Panc1 (cell line): ENCODE measurements at places on chromosomes 1 and 21. TPM values are rescaled to one million over a fixed set of nuclear protein-coding genes. Genes with fewer than 3 reads are reported as not detected.

DNA sequence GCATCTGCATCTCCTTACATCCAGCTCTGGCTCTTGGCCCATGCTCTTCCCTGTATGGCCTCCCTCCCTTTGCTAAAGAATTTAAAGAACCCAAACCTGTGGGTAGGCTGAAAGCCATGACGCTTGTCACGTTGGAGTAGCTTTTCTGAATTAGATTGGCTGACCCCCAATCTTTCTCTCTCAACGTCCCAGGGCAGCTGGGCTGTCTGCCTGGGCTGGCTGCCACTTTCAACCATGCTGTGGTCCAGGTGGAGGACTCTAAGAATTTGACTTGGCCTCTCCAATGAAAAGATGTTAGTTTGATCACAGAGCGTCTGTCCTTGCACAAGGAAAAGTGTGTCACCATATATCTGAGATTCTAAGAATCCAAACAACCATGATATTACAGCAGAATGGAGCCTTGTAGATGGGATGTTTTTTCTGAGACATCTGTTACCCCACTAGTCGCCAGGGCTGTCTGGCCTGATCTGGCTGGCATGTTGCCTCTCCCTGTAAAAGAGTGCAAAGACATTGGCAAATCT lies 6.5 kb upstream of the IGSF3 start:
- no peak for DNase-seq
- no peaks in the 10 kb centered on the region for H3K27me3 ChIP-seq
- no peaks in the 10 kb centered on the region for H3K4me1 ChIP-seq
- H3K27ac ChIP-seq, result no peak overlapping the region
- H3K36me3 ChIP-seq, result no peaks in the 10 kb centered on the region

DNA sequence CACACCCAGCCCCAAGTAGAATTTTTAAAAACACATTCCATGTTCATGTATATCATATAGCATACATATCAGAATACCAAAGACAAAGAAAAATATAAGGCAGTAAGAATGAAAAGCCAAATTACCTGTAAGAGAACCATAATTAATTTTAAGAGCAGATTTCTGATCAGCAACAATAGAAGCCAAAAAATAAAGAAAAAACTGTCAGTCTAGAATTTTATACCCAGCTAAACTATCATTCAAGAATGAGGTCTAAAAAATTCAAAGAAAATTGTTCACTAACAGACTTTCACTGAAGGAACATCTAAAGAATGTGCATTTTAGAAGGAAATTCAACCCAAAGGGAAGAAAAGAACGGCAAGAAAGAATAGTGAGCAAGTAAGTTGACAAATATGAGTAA lies 10.6 kb upstream of the FUCA1 start:
- no peaks in the 10 kb centered on the region for H3K27me3 ChIP-seq
- DNase-seq, result no peak
- no peak overlapping the region for H3K4me3 ChIP-seq
- no peaks in the 10 kb centered on the region for H3K36me3 ChIP-seq
- no peak overlapping the region for H3K27ac ChIP-seq
- no peaks in the 10 kb centered on the region for H3K4me1 ChIP-seq

- no peaks in the 10 kb centered on the region for H3K4me1 ChIP-seq
- no peak overlapping the region for H3K27ac ChIP-seq
- H3K27me3 ChIP-seq, result no peaks in the 10 kb centered on the region
- DNase-seq, result no peak
- H3K4me3 ChIP-seq, result no peak overlapping the region
- no peaks in the 10 kb centered on the region for H3K36me3 ChIP-seq
Observed at GRCh38 chr21:39006571-39007311, 176.5 kb downstream of the PSMG1 start.

DNA sequence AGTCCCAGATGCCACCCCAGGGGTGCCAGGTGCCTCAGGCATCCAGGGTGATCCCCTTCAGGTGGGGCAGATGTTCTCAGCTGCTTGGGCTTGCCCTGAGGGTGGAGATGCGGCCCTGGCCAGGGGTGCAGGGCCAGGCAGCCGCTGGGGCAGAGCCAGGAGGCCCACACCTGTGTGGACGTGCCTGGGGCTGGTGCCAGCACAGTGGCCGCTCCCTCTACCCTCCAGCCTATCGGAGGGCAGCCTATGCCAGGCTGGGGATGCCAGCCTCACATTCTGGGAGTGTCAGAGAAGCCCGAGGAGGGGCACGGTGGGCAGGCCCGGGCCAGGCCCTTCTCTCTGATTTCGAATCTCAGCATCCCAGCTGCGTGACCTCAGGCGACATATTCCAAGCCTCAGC lies 96.5 kb upstream of the WNT4 start:
- no peak for DNase-seq
- H3K4me1 ChIP-seq, result no peaks in the 10 kb centered on the region
- no peaks in the 10 kb centered on the region for H3K27me3 ChIP-seq
- no peak overlapping the region for H3K27ac ChIP-seq

GRCh38 chr1:2224631-2225428 lies 3.3 kb upstream of the SKI start:
- H3K27ac ChIP-seq, result no peak overlapping the region
- peaks cover 2% of the 10 kb centered on the region; the same call in 1 of the 2 replicates for H3K36me3 ChIP-seq
- H3K27me3 ChIP-seq, result no peaks in the 10 kb centered on the region
- H3K4me1 ChIP-seq, result peaks cover 6% of the 10 kb centered on the region
- H3K4me3 ChIP-seq, result no peak overlapping the region

- H3K27ac ChIP-seq, result no peak overlapping the region
- no peaks in the 10 kb centered on the region for H3K27me3 ChIP-seq
- peak; percentile 24 for DNase-seq
- H3K4me3 ChIP-seq, result no peak overlapping the region
- H3K36me3 ChIP-seq, result no peaks in the 10 kb centered on the region
Observed at GRCh38 chr1:222167111-222167510, 380.8 kb downstream of the HHIPL2 start.

GRCh38 chr1:163561580-163562295 lies 240.0 kb downstream of the NUF2 start:
- no peaks in the 10 kb centered on the region for H3K36me3 ChIP-seq
- no peak overlapping the region for H3K27ac ChIP-seq
- no peak for DNase-seq
- no peak overlapping the region for H3K4me3 ChIP-seq

- no peak overlapping the region for H3K4me3 ChIP-seq
- no peak overlapping the region for H3K27ac ChIP-seq
- no peaks in the 10 kb centered on the region for H3K27me3 ChIP-seq
- no peaks in the 10 kb centered on the region for H3K36me3 ChIP-seq
Observed at GRCh38 chr1:11046270-11046566, 821 bp downstream of the MASP2 start.

CYB5RL gene
- 19.4 TPM for total RNA-seq

ORC1 gene
- 14.3 TPM for total RNA-seq

GPR89A gene
- total RNA-seq, result 21.5 TPM

S100A7 gene
- not detected for total RNA-seq

WNT3A gene
- total RNA-seq, result not detected

TARBP1 gene
- total RNA-seq, result 45.0 TPM

ANKRD34A gene
- total RNA-seq, result 1.4 TPM
